ENCODE measurements at places on chromosomes 16 and 17.

DNA sequence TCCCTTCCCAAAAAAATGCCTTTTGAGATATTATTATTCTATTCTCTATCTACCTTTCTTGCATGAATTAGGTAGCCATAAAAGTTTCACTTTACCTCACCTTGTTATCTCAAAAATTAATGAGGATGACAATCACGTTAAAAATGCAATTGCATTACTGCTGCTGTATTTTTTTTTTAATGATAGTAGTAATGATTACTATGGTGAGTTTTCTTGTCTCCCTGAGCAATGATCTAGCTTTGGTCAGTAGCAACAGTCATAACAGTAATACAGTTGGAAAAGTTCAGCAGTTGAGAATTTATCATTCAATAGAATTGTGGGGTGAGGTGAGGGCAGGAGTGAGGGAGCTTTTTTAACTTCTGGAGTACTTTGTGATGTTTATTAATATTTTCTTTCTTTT is at the start of gene EFCAB5:
Gene EFCAB5, plus strand, starts transcription at position 301 of the 400 bp plus-strand sequence. CDS start 163 bp downstream, outside the sequence.
- no peak for DNase-seq

DNA sequence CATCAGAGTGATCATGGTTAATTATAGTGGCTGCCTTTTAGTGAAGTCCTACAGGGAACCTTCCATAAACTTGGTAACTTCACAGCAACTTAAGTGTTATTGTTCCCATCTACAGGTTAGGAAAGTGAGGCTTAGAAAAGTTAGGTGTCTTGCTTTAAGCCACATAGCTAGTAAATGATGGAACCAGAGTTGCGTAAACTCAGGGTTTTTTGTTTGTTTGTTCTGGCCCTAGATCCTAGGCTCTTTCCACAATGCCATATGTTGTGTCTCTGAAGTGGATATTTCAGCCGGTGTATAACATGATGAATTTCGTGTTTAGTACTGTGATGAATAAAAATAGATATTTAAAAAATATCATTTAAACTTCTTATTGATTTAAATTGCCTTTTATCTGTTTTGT is 27.6 kb downstream of the DNAH9 start:
- no peak for DNase-seq

DNA sequence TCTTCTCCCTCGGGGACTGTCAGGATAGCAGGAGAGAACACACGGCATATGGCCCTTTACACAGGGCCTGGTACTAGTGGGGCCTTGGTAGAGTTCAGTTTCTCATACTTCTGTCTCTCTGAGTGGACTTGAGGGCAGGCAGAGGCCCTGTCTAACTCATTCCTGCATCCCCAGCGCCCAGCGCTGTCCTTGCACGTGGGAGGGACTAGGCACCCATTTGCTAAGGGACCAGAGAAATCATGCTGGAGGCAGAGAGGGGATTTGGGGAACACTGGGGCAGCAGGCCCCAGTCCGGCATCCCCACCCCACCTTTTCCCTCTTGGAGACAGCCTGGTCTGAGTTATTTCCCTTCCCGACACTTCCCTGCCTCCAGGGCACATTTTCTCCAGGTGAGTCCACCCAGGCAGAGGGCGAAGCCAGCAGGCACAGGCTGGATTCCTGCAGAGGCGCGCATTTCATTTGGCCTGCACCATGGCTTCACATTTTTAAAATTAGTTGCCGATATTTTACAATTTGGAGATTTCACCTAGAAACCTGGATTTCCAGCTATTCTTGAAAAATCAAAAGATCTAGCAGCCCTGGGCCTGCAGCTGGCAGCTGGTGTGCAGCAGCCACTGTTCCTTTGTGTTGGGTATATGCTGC is 9.7 kb upstream of the NKD1 start:
- DNase-seq = peak; percentile 85

DNA sequence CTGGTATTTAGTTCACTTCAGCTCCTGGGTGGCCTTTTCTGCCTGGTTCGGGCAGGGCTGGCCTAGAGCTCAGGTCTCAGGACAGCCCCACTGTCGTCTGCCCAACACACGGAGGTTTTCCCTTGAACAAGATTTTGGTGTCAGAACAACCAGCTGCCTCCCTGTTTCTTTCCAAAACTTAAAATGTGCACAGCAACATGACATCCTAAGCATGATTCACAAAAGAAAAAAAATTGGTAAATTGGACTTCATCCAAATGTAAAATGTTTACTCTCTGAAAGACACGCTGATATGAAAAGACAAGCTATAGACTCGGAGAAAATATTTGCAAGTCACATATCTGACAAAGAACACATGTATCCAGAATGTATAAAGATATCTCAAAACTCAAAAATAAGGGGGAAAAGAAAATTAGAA is 197.8 kb upstream of the CHMP6 start:
- DNase-seq = no peak

GRCh38 chr17:20952183-20952582 is 90.6 kb downstream of the USP22 start:
- DNase-seq = no peak

- no peak for DNase-seq
These were observed 1.8 kb downstream of the CACNG3 start for GRCh38 chr16:24257958-24258357.

- no peak for DNase-seq
These were observed 6.0 kb downstream of the DOC2A start for GRCh38 chr16:30004811-30005242.
